ENCODE measurements at places on chromosomes 11 and 22. TPM values are rescaled to one million over a fixed set of nuclear protein-coding genes. Genes with fewer than 3 reads are reported as not detected.
A peak's percentile ranks its signal among the peaks of the same experiment; 100 is the strongest.

The NCR3LG1 gene
- total RNA-seq = 2.9 TPM

GRCh38 chr11:2582946-2583604 is 116.7 kb downstream of the KCNQ1OT1 start:
- no peaks in the 10 kb centered on the region for H3K36me3 ChIP-seq
- no peaks in the 10 kb centered on the region for H3K4me1 ChIP-seq
- DNase-seq = peak; percentile 70
- no peak overlapping the region for H3K27ac ChIP-seq
- H3K4me3 ChIP-seq = no peak overlapping the region

- no peak for DNase-seq
- no peaks in the 10 kb centered on the region for H3K27me3 ChIP-seq
- H3K4me1 ChIP-seq = peaks cover 3% of the 10 kb centered on the region
- no peak overlapping the region for H3K4me3 ChIP-seq
- no peak overlapping the region for H3K27ac ChIP-seq
- H3K36me3 ChIP-seq = no peaks in the 10 kb centered on the region
These were observed 19.5 kb upstream of the SORL1-AS1 start for GRCh38 chr11:121472312-121472711.

DNA sequence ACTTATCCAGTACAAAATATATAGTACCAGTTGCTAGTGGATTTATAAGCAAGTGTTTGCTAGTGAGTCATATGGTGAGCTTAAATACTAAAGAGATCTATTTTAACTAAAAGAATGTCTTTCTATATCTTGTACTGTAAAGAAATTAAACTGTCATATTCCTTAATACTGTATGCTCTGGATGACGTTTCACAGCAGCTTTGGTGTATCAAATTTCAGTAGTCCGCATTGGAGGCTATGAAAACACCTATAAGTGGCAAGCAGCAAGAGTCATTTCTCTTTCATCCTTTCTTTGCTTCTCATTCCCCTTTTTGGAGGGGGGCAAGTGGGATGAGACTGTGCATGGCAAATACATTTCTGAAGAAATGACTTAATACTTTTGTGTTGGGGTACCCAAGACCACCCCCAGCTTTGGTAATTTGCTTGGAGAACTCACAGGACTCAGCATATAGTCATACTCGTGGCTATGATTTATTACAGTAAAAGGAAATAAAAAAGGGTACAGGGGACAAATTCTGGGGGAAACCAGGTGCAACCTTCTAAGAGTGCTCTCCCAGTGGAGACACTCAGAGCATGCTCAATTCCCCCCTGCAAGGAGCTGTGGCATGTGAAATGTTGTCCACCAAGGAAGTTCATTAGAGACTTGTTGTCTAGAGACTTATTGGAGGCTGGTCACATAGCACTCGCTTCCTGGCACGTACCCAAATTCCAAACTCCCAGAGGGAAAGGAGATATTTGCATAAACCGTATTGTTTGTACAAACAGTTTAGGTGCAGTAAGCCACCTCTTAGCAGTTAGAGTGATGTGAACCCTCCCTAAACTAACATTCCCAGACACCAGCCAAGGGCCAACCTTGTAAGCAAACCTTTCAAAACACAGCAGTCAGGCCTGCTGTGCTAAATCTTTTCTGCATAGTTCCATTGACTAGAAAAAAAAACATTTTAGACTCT is 210.8 kb downstream of the PGR start:
- H3K27me3 ChIP-seq = no peaks in the 10 kb centered on the region
- no peak overlapping the region for H3K4me3 ChIP-seq

DNA sequence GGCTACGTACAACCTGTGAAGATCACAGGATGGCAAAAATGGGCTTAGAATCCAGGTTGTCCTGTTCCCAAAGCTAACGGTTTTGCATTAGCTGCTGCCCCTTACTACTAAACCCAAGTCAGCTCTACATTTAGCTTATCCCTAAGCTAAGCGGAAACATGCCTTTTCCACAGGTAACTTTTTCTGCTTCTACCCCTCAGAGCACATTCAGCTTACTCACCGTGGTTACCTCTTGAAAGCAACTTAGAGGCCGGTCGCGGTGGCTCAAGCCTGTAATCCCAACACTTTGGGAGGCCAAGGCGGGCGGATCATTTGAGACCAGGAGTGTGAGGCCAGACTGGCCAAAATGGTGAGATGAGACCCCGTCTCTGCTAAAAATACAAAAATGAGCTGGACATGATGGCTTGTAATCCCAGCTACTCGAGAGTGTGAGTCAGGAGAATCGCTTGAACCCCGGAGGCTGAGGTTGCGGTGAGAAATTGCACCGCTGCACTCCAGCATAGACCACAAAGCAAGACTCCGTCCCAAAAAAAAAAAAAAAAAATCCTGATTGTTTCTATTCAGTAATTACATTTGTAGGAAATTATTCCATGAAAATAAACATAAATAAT is 790 bp upstream of the TMEM41B start:
- H3K27me3 ChIP-seq = no peaks in the 10 kb centered on the region
- no peaks in the 10 kb centered on the region for H3K36me3 ChIP-seq
- peak overlapping the region; percentile 24 for H3K4me3 ChIP-seq

- H3K27ac ChIP-seq = no peak overlapping the region
- H3K4me3 ChIP-seq = no peak overlapping the region
- H3K4me1 ChIP-seq = no peaks in the 10 kb centered on the region
- no peaks in the 10 kb centered on the region for H3K27me3 ChIP-seq
These were observed 68.8 kb upstream of the CLTCL1 start for GRCh38 chr22:19360300-19360792.

- H3K4me3 ChIP-seq = no peak overlapping the region
- no peak overlapping the region for H3K27ac ChIP-seq
- DNase-seq = no peak
- H3K27me3 ChIP-seq = no peaks in the 10 kb centered on the region
- H3K4me1 ChIP-seq = no peaks in the 10 kb centered on the region
These were observed 19.3 kb downstream of the PATZ1 start for GRCh38 chr22:31326877-31327276.

DNA sequence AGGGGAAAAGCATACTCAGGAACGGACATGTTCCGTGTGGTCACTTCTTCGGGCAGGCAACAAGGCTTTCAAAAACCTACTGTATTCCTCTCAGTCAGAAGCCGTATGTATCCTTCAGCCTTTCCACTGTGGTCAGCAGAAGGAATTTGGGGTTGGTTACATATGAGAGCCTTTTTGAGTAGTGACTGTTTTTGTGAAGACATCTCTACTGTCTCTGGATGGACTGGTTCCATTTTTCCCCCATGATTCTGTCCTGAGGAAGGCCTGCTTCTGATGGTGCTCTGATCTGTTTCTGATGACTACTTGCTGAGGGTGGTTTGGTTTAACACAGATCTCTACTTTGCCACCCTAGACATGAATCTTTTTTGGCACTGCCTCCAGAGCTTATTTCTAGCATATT is 63.7 kb upstream of the HORMAD2 start:
- H3K4me1 ChIP-seq = no peaks in the 10 kb centered on the region
- no peak overlapping the region for H3K4me3 ChIP-seq
- no peak for DNase-seq
- no peak overlapping the region for H3K27ac ChIP-seq

DNA sequence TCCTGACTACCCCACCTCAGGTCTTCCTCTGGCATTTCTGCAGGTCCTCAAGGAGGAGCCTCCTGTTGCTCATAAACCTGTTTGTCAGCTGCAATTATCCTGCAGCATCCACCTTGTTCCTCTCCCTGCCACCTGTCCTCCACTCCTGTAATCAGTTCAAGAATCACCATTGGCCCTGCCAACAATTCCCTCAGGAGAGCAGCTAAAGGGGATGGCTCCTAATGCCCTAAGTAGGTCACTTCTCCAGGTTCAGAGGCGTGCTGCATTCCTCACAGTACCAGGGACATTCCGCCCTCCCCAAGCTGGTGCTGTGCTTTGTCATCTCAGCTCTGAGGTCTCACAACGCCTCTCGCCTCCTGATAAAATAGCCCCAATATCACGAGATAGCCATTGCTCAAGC is 2.1 kb downstream of the CLDN25 start:
- H3K4me1 ChIP-seq = no peaks in the 10 kb centered on the region
- DNase-seq = no peak
- H3K36me3 ChIP-seq = no peaks in the 10 kb centered on the region
- H3K27me3 ChIP-seq = no peaks in the 10 kb centered on the region
- H3K27ac ChIP-seq = no peak overlapping the region

- H3K4me1 ChIP-seq = no peaks in the 10 kb centered on the region
- no peak for DNase-seq
- H3K4me3 ChIP-seq = no peak overlapping the region
- H3K36me3 ChIP-seq = no peaks in the 10 kb centered on the region
- H3K27ac ChIP-seq = no peak overlapping the region
These were observed 293.2 kb downstream of the NTM start for GRCh38 chr11:131663405-131664200.

DNA sequence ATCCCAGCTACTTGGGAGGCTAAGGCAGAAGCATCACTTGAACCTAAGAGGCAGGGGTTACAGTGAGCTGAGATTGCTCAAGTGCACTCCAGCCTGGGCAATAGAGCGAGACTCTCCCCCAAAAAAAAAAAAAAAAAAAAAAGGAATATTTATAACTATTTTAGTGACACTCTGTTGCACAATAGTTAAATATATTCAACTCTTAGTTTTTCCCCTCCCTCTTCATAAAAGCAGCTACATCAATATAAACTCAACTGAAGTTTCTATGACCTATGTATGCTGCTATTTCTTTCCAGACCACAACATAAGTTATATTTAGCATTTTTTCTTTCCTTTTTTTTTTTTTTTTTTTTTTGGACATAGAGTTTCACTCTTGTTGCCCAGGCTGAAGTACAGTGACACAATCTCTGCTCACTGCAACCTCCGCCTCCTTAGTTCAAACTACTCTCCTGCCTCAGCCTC is 19.2 kb downstream of the CELF1 start:
- no peaks in the 10 kb centered on the region for H3K27me3 ChIP-seq
- peak overlapping the region; percentile 51 for H3K27ac ChIP-seq
- no peaks in the 10 kb centered on the region for H3K36me3 ChIP-seq
- H3K4me1 ChIP-seq = peaks cover 1% of the 10 kb centered on the region
- DNase-seq = no peak

DNA sequence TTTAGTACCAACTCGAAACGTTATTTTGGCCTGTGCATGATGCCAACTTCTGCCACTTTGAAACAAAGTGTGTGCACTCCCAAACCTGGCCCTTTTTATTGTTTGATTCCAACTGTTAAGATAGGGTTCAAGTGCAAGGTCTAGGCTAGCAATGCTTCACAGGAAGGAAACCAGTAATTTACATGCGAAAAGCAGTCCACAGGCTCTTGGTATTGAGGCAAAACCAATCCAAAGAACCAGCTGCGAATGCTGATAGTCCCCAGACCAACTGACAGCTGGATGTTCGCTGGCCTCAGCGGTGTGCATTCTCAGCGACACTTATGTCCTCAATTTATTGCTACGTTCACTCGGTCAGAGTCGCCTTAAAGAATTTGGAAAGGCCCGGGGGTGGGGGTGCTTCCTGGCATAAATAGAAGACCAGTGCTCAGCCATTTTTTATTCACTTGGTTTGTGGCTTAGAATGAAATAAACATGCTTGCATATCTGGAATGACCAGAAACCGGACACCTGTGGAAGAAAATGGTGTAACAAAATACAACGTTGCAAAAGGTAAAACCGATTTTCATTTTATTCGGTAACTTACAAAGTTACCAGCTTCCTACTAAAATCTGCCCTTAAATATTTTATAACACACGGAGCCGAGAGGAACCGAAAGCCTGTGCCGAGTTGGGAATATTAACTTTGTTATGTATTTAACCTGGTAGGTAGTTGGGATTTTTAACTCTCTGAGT is 1.6 kb downstream of the CPT1A start:
- H3K4me3 ChIP-seq = peak overlapping the region; percentile 87
- H3K36me3 ChIP-seq = no peaks in the 10 kb centered on the region
- DNase-seq = no peak
- no peaks in the 10 kb centered on the region for H3K4me1 ChIP-seq
- peak overlapping the region; percentile 62 for H3K27ac ChIP-seq
- no peaks in the 10 kb centered on the region for H3K27me3 ChIP-seq

- no peak overlapping the region for H3K4me3 ChIP-seq
- H3K27ac ChIP-seq = no peak overlapping the region
- no peak for DNase-seq
These were observed 37.5 kb downstream of the RBFOX2 start for GRCh38 chr22:35991168-35991567.

The TBX10 gene
- total RNA-seq = not detected

The SCN4B gene
- 2.2 TPM for total RNA-seq

The CAPN5 gene
- 6.9 TPM for total RNA-seq

- DNase-seq = no peak
- H3K27me3 ChIP-seq = no peaks in the 10 kb centered on the region
- H3K27ac ChIP-seq = no peak overlapping the region
- H3K4me3 ChIP-seq = no peak overlapping the region
- no peaks in the 10 kb centered on the region for H3K4me1 ChIP-seq
- H3K36me3 ChIP-seq = no peaks in the 10 kb centered on the region
These were observed 142.9 kb downstream of the SNX19 start for GRCh38 chr11:130773244-130773820.

The ABTB2 gene
- total RNA-seq = 11.4 TPM

- no peak overlapping the region for H3K27ac ChIP-seq
- H3K4me1 ChIP-seq = no peaks in the 10 kb centered on the region
- H3K36me3 ChIP-seq = no peaks in the 10 kb centered on the region
These were observed 118.4 kb upstream of the ASPHD2 start for GRCh38 chr22:26310616-26311015.

- H3K36me3 ChIP-seq = no peaks in the 10 kb centered on the region
- no peak overlapping the region for H3K4me3 ChIP-seq
- DNase-seq = peak; percentile 86
- H3K27me3 ChIP-seq = no peaks in the 10 kb centered on the region
- H3K4me1 ChIP-seq = peaks cover 12% of the 10 kb centered on the region
These were observed 204.4 kb downstream of the ADAMTS15 start for GRCh38 chr11:130652671-130653335.

The NUMA1 gene
- total RNA-seq = 150 TPM

GRCh38 chr11:69134957-69135356 is 20.8 kb upstream of the SMIM38 start:
- H3K36me3 ChIP-seq = no peaks in the 10 kb centered on the region
- no peaks in the 10 kb centered on the region for H3K4me1 ChIP-seq
- no peak overlapping the region for H3K4me3 ChIP-seq
- no peak for DNase-seq
- no peaks in the 10 kb centered on the region for H3K27me3 ChIP-seq

The OR5M3 gene
- not detected for total RNA-seq

The VEGFB gene
- 131 TPM for total RNA-seq

The CCDC89 gene
- total RNA-seq = 1.9 TPM

The C2CD3 gene
- 21.2 TPM for total RNA-seq

GRCh38 chr11:69286374-69287371 is 7.3 kb upstream of the MYEOV start:
- no peaks in the 10 kb centered on the region for H3K27me3 ChIP-seq
- H3K4me3 ChIP-seq = no peak overlapping the region
- no peak overlapping the region for H3K27ac ChIP-seq
- H3K36me3 ChIP-seq = no peaks in the 10 kb centered on the region
- DNase-seq = no peak
- no peaks in the 10 kb centered on the region for H3K4me1 ChIP-seq

The OR4D5 gene
- not detected for total RNA-seq

- H3K4me3 ChIP-seq = no peak overlapping the region
- H3K36me3 ChIP-seq = peaks cover 23% of the 10 kb centered on the region
- no peaks in the 10 kb centered on the region for H3K4me1 ChIP-seq
- no peaks in the 10 kb centered on the region for H3K27me3 ChIP-seq
- no peak for DNase-seq
These were observed 28.3 kb downstream of the SNU13 start for GRCh38 chr22:41660416-41660815.

The CNGA4 gene
- total RNA-seq = not detected

GRCh38 chr11:3962406-3962840 is 107.0 kb downstream of the STIM1 start:
- DNase-seq = no peak
- H3K4me3 ChIP-seq = no peak overlapping the region
- no peaks in the 10 kb centered on the region for H3K27me3 ChIP-seq
- H3K36me3 ChIP-seq = no peaks in the 10 kb centered on the region
- no peak overlapping the region for H3K27ac ChIP-seq
